ENCODE measurements at places on chromosomes 1 and 21. TPM values are rescaled to one million over a fixed set of nuclear protein-coding genes. Genes with fewer than 3 reads are reported as not detected.

CELA3B gene
- total RNA-seq: 5.3 TPM

CA14 gene
- 0.39 TPM for total RNA-seq

FMOD gene
- total RNA-seq: not detected

PRDX6 gene
- total RNA-seq: 286 TPM

MAP3K21 gene
- 19.1 TPM for total RNA-seq

RIPPLY3 gene
- total RNA-seq: not detected

ADAMTS5 gene
- total RNA-seq: 0.02 TPM

VASH2 gene
- total RNA-seq: 5.7 TPM

FGR gene
- not detected for total RNA-seq

ATP1A4 gene
- total RNA-seq: not detected

PLA2G2D gene
- not detected for total RNA-seq

ZNF697 gene
- 5.9 TPM for total RNA-seq

DHDDS gene
- 46.0 TPM for total RNA-seq

CA6 gene
- total RNA-seq: not detected

RHD gene
- total RNA-seq: not detected

MEX3A gene
- 6.1 TPM for total RNA-seq

UMODL1 gene
- total RNA-seq: not detected

ACKR1 gene
- not detected for total RNA-seq

OR2M3 gene
- not detected for total RNA-seq

TRIM67 gene
- 0.02 TPM for total RNA-seq

EXO1 gene
- total RNA-seq: 32.9 TPM

OR4F29 gene
- total RNA-seq: not detected

SHE gene
- not detected for total RNA-seq

All from HCT116 (cell line).